ENCODE measurements at places on chromosomes 16 and 17.

DNA sequence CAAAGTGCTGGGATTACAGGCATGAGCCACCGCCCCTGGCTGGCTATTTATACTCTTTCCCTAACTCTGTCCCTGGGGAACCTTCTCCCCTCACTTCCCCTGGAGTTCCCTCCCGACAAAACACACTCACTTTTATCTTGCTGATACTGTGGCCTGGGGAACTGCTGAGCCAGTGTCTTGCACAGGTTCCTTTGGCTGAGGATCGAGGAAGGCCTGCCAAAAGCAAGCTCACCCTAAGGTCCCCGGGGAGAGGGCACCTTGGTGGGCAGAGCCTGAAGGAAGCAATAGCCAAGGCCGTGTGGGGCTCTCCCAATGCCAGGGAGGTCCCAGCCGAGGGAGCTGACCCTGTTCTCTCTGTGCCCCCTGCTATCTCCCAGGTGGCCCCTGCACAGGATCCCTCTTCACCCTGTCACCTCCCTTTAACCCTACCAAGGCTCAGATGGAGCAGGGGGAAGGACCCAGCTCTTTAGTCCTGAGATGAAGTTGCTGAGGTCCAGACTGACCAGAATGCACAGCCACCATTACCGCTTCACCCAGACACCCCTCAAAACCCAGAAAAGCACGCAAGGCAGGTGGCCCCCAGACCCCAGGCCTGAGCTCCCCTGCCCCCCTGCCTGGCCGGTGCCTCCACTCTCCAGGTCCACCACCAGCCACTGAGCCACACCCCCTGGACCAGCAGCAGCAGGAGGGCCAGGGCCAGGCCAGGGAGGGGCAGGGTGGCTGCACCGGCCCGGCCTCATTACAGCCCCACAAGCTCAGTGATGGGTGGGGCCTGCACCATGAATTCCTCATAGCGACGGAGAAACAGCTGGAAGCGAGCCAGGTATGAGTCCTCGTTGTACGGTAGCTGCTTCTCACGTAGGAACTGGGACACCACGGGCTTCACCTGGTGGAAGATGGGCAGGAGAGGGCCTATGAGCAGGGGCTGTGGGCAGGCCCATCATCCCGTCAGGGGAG lies 5.1 kb upstream of the FDXR start:
- DNase-seq, result no peak

- DNase-seq, result no peak
Measured at GRCh38 chr17:79732254-79732653, 1.5 kb downstream of the ENPP7 start.

- no peak for DNase-seq
Measured at GRCh38 chr17:28968231-28968913, 17.1 kb upstream of the PHF12 start.

DNA sequence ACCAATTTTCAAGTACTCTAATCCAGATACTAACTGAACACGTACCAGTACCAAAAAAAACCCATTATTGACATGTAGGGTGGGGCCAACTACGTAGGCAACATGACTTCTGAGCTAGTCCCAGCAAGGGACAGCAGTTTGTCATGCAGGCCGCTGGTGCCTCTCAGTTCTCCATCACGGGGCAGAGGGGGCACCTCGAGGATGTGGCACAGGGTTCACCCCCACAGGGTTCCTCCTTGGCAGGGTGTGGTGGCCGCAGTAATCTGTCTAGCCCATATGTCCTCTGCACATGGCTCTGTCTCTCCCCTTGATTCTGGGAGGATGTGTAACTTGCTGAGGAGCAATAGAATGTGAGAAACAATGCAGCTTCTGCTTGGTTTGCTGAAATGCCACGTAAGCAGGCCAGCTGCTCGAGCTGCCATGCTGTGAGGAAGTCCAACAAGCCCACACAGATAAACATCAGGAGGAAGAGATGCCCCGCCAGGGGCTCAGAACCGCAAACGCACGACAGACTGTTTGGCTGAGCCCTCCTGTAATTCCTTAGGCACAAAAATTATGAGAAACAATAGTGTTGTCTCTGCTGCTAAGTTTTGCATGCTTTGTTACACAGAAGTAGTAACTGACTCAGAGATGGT lies 62.4 kb downstream of the NT5M start:
- no peak for DNase-seq

DNA sequence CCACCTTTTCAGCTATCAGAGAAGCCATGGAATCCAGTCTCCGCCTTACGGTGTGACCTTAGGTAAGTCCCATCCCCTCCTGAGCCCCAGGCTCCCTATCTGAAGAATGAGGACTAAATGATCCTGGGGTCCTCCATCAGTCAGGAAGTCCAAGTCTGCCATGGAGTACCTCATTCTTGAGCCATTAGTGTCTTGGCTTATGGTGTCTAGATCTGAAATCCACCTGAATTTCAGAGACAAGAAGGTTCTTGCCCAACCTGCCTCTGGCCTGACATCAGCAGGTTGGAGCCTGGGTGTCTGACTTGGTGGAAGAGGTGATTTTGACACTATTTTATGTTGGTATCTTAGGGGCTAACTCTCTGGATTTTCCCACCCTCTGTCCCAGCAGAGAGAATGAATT lies 47.1 kb downstream of the CNGB1 start:
- DNase-seq, result no peak

GRCh38 chr16:66961065-66961744 lies at the start of gene CES3:
Gene CES3 (plus strand): TSS chr16:66961266. CDS start chr16:66961308, 42 bp downstream.
- peak; percentile 26 for DNase-seq

DNA sequence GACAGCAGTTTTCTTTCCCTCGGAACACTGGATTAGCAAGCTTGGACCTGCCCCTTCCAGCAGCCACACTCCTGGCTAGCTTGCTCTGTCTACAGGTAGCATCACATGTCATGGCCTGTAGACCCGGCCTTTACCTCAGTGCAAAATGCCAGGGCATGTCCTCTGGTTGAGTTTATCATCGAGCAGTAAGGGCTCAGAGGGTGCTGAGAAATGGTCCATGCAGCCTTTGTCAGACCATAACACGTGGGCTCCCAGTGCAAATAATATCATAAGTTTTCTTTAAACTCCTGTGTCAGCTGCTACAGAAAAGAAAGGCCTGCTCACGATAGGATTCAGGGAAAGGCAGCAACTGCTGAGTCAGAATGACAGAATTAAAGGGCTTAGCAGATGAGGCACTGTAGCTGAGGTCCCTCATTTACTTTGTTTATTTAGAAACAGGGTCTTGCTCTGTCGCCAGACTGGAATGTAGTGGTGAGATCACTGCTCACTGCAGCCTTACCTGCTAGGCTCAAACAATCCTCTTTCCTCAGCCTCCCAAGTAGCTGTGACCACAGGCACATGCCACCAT lies 8.0 kb upstream of the GNA13 start:
- no peak for DNase-seq

DNA sequence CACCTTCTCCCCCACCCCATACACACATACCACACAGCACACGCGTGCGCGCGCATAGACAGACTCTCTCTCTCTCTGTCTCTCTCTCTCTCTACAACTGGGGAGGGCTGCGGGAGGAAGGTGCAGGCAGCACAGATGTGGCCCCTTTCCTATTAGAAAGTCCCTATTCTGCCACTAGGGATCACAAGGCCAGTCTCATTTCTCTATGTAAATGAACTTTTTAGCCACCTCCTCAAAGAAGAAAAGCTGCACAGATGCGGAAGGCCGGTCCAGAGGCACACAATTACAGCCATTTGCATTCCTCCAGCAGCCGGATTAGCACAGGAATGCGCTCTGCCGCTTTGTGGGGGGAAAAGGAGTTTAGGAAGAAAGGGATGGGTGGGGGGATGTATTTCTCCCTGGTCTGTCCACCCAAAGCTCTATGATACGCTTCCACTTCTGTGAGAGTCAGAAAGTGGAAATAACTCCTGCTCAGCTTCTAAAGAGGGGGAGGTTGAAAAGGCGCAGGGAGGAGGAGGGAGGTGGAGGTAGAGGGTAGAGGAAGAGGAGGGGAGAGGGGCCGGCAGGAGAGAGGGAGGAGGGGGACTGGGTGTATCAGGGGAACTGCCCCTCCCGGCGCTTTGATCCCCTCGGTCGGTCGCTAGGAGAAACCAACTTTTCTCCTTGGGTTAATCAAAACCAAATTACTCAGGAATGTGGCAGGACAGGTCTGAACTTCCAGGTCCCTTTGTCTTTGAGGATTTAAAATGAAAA lies 11.7 kb downstream of the ZFHX3 start:
- DNase-seq, result no peak

- DNase-seq, result no peak
Measured at GRCh38 chr17:77441940-77442339, 301.2 kb downstream of the SEC14L1 start.

DNA sequence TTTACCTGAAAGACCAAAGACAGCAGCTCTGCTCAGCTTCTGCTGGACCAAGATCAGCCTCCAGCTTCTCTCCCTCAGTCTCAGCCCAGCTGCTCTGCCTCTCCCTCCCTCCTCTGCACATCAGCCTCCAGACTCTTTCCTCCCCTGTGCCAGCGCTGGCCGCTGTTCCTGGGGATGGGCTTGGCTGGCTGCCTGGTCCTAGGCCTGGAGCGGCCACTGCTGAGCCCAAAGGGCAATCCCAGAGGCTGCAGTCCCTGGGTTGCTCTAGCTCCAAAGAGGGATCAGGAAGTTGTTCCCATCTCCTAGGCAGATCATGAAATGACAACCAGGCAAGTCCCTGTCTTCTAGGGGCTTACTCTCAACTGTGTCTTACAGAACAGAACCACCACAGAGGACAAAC lies 31.3 kb downstream of the DCUN1D3 start:
- DNase-seq, result no peak

- no peak for DNase-seq
Measured at GRCh38 chr17:19812407-19812806, 55.3 kb downstream of the ULK2 start.

DNA sequence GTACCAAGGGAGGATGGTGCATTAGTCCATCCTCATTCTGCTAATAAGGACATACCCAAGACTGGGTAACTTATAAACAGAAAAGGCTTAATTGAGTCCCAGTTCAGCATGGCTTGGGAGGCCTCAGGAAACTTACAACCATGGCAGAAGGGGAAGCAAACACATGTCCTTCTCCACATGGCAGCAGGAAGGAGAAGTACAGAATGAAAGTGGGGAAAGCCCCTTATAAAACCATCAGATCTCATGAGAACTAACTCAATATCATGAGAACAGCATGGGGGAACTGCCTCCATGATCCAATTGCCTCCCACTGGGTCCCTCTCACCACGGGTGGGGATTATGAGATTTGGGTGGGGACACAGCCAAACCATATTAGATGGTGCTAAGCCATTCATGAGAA lies 84.5 kb downstream of the SEC14L1 start:
- DNase-seq, result no peak

- DNase-seq, result no peak
Measured at GRCh38 chr16:84052071-84052622, 9.6 kb upstream of the SLC38A8 start.
